Breast epithelium (tissue), 4 donors: ENCODE measurements at places on chromosomes 13 and 19. TPM values are rescaled to one million over a fixed set of nuclear protein-coding genes. Genes with fewer than 3 reads are reported as not detected.

The CALR3 gene
- not detected for total RNA-seq

The CACNG6 gene
- total RNA-seq: not detected

The FXYD5 gene
- total RNA-seq: 56.2 TPM

The ZNF792 gene
- total RNA-seq: 11.6 TPM

DNA sequence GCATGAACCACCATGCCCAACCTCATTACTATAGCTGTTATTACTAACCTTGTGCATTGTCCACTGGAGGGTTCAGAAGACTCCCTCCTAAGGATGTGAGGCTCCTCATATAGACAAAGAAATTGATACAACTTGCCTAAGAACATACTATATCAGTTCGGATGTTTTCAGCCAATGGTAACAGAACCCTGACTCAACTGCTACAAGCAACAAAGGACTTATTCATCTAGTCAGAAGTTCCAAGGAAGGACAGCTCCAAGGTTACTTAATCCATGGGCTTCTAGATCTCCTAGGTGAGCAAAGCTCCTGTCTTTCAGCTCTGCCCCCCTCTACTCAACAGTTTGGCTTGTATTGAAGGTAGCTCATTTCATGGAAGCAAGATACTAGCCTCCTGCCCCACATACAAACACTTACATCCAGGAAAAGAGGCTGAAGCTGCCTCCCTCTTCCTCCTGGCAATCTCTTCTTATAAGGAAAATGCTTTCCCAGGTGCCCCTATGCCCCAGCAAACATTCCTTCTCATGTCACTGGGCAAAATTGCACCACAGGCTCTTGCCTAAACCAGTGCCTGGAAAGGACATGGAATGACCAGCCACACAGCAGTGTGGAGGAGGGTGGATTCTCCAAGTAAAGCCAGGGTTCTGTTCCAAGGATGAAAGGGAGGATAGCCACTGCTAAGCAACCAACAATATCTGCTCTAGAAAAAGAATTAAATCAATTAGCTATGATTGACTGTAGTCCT lies 497.8 kb downstream of the FOXO1 start:
- no peak overlapping the region for H3K27ac ChIP-seq
- no peaks in the 10 kb centered on the region for H3K27me3 ChIP-seq
- no peak for DNase-seq
- no peaks in the 10 kb centered on the region for H3K4me1 ChIP-seq

DNA sequence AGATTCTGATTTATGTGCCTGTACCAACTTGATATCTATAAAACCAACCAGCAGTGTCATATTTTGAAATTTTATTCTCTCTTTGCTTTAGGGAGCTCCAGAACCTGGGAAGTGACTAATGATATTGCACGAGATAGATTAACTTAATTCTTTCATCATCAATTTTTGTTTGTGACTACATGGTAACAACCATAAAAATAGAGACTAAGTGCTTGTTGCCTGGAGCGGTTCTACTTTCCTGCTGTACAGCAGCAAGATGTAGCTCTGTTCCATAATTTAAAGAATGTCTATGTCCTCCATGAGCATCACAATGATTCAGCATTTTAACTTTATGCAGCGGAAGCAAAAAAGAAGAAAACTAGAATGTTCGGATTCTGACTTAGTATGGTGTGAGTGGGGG lies 275.6 kb downstream of the KLF5 start:
- H3K27ac ChIP-seq: no peak overlapping the region
- no peak overlapping the region for H3K4me3 ChIP-seq
- DNase-seq: no peak
- H3K4me1 ChIP-seq: no peaks in the 10 kb centered on the region
- no peaks in the 10 kb centered on the region for H3K36me3 ChIP-seq

DNA sequence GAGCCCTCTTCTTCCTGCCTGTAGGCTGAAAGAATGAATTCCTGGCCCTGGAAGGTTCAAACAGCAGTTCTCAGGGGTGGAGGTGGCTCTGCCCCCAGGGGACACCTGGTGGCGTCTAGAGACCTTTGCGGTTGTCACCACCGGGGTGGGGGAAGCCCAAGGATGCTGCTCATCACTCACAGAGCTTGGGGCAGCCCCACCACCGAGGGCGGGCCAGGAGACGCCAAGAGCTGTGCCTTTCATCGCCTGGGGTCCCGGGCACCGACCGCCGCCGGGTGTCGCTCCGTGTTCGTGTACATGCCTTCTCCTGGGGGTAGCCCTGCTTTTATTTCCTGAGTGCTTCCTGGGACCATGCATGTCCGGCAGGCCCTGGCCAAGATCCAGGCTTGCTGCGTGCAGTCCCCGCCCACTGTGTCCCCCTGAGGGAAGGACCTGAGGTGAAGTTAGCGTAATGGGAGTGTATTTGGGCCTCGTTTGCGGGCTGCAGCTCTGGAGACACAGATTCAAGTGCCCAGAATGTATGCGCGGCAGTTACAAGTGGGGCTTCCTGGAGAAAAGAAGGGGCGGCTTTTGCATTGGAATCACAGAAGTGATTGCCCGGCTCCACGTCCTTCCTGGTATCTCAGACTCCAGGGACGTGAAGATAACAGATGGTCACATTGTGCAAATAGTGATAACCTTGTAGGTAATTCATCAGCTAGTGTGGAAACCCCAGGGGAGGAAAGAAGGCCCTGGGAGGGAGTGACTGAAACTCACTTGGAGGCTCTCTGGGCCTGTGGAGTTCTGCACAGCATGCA lies 7.8 kb downstream of the DOT1L start:
- H3K36me3 ChIP-seq: no peaks in the 10 kb centered on the region
- H3K4me3 ChIP-seq: no peak overlapping the region

DNA sequence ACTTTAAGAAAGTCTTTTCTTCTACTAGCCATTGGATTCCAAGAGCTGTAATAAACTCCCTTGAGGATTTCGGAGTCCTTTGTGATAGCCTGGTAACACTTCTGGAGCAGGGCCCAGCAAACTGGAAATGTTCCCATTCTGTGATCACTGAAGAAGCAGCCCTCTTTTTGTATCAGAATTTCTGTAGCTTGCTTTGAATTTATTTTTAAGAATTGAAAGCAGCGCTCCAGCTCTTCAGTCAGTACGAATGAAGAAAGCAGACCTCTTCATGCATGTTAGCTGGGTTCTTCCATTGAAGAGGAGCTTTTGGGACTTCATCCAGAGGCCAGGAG lies 141.5 kb downstream of the AKAP11 start:
- no peak overlapping the region for H3K4me3 ChIP-seq
- no peak for DNase-seq
- H3K4me1 ChIP-seq: no peaks in the 10 kb centered on the region
- H3K27me3 ChIP-seq: no peaks in the 10 kb centered on the region
- H3K36me3 ChIP-seq: no peaks in the 10 kb centered on the region
- H3K27ac ChIP-seq: no peak overlapping the region

DNA sequence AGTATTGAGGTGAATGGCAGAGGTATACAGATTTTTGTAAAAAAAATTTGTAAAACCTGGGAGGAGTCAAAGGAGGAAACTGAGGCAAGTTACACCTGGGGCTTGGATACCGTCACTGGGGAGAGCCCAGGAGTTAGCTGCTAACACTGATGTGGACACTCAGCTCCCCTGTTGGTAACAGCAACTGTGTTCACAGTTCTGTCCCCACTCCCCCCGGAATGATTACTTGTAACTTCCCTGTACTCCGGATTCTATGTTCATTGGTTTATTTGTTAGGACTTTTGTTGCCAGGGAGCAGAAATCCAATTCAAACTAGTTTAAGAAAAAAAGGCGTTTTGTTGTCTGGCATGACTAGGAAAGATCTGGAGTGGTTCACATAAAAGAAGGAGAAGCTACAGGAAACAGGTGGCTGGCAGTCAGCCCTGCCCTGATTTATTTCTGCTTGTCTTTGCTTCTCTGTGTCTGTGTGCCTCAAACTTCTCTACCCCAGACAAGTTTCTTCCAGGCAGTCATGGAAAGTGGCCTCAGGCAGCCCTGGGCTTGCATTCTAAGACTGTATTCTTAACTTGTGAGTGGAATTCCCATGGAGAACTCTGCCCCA lies 2.3 kb upstream of the GPR12 start:
- H3K4me1 ChIP-seq: peaks cover 8% of the 10 kb centered on the region
- H3K27ac ChIP-seq: no peak overlapping the region
- no peaks in the 10 kb centered on the region for H3K36me3 ChIP-seq
- no peaks in the 10 kb centered on the region for H3K27me3 ChIP-seq
- no peak for DNase-seq

GRCh38 chr13:95403349-95404140 lies 102.3 kb upstream of the ABCC4 start:
- no peaks in the 10 kb centered on the region for H3K36me3 ChIP-seq
- H3K27ac ChIP-seq: no peak overlapping the region
- H3K27me3 ChIP-seq: no peaks in the 10 kb centered on the region
- peak overlapping the region; percentile 31 for H3K4me3 ChIP-seq
- DNase-seq: no peak
- no peaks in the 10 kb centered on the region for H3K4me1 ChIP-seq

- no peak overlapping the region for H3K4me3 ChIP-seq
- peak overlapping the region; percentile 64 for H3K27ac ChIP-seq
- H3K27me3 ChIP-seq: no peaks in the 10 kb centered on the region
- H3K4me1 ChIP-seq: peaks cover 13% of the 10 kb centered on the region
- no peak for DNase-seq
Observed at GRCh38 chr19:4794971-4795370, 3.4 kb downstream of the FEM1A start.

DNA sequence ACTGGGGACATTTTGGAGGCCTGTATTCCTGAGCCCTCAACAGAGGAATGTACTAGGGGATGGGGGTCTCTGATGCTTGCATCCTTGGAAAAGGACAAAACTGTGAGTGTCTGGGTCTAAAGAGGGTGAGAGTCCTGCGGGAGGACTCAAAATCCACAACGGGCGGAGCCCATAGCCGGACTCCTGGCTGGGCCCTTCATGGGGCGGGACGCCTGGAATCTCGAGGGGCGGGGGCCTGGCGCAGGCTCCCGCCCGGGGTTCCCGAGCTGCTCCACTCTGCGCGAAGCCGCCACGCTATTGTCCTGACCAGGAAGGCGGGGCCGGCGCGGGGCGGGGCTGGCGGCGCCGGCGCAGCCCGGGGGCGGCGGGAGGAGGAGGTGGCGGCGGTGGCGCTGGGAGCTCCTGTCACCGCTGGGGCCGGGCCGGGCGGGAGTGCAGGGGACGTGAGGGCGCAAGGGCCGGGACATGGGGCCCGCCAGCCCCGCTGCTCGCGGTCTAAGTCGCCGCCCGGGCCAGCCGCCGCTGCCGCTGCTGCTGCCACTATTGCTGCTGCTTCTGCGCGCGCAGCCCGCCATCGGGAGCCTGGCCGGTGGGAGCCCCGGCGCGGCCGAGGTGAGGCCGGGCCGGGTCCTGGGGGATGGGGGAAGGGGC lies at the start of gene APLP1:
Gene APLP1 (plus strand): TSS at position 403 of the 651 bp plus-strand sequence. CDS start 63 bp downstream, at position 466.
- peaks cover 6% of the 10 kb centered on the region for H3K4me1 ChIP-seq
- H3K27ac ChIP-seq: no peak within 1 kb of the TSS
- H3K4me3 ChIP-seq: peak within 1 kb of the TSS; percentile 54
- DNase-seq: peak; percentile 57

GRCh38 chr19:54186351-54186750 lies 3.0 kb downstream of the MBOAT7 start:
- H3K36me3 ChIP-seq: no peaks in the 10 kb centered on the region
- H3K4me1 ChIP-seq: no peaks in the 10 kb centered on the region
- no peak overlapping the region for H3K4me3 ChIP-seq
- H3K27me3 ChIP-seq: no peaks in the 10 kb centered on the region
- no peak overlapping the region for H3K27ac ChIP-seq
- no peak for DNase-seq

DNA sequence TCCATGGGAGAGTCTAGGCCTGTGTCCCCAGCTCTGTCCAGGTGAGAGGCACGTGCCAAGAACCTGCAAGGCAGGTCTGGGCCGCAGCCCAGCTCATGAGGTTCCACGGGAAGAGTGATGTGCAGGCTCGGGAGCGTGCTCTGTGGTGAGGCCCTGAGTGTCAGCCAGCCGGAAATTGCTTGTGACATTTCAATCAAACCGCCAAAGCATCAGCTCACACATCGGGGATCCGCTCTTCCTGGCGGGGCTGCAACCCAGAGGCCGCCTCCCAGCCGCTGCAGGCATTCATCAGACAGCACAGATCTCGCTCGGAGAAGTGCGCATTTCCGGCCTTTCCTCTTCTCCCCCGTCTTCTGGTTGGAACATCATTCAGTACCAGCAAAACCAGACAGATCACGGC lies 109.3 kb downstream of the KDM4B start:
- no peak for DNase-seq
- no peaks in the 10 kb centered on the region for H3K36me3 ChIP-seq
- H3K27me3 ChIP-seq: no peaks in the 10 kb centered on the region
- H3K4me3 ChIP-seq: no peak overlapping the region
- H3K4me1 ChIP-seq: no peaks in the 10 kb centered on the region
- H3K27ac ChIP-seq: no peak overlapping the region

GRCh38 chr19:45667620-45668341 lies at the start of gene GIPR:
Gene GIPR (plus strand): TSS chr19:45668221. CDS start chr19:45669521, 1,300 bp downstream.
- H3K4me3 ChIP-seq: peak within 1 kb of the TSS; percentile 66
- H3K36me3 ChIP-seq: no peaks in the 10 kb centered on the region
- H3K27ac ChIP-seq: peak within 1 kb of the TSS; percentile 21
- DNase-seq: peak; percentile 38
- peaks cover 13% of the 10 kb centered on the region for H3K27me3 ChIP-seq

DNA sequence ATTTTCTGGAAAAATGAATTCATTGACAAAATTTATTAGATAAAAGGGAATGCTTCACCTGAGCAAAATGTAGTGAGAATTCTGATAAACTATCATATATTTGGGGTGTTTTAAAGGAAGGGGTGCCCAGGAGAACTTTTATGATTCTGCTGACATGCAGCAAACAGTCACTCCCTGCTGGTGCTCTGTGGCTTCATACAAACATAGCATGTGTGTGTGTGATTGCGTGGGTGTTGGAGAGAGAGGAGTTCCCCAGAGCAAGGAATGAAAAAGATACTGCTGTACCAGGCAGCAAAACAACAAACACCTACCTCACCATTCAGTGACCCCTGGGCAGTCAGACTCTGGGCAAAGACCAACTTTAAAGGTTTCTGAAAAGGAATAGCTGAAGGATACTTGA lies 546.7 kb downstream of the RFC3 start:
- DNase-seq: no peak
- H3K4me3 ChIP-seq: no peak overlapping the region
- H3K27me3 ChIP-seq: no peaks in the 10 kb centered on the region
- no peaks in the 10 kb centered on the region for H3K36me3 ChIP-seq

DNA sequence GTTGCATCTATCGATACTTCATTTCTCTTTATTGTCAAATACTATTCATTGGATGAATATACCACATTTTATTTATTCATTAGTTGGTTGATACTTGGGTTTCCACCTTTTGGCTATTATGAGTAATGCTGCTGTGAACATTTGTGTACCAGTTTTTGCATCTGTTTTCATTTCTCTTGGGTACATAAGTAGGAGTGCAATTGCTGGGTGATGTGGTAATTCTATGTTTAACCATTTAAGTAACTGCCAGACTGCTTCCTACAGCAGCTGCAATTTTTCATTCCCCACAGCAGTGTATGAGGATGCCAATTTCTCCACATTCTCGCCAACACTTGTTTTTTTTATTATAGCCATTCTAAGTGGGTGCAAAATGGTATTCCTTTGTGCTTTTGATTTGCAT lies 2.6 kb downstream of the KCNJ14 start:
- peaks cover 7% of the 10 kb centered on the region for H3K36me3 ChIP-seq
- no peak overlapping the region for H3K27ac ChIP-seq
- H3K4me1 ChIP-seq: no peaks in the 10 kb centered on the region
- H3K27me3 ChIP-seq: no peaks in the 10 kb centered on the region

- no peaks in the 10 kb centered on the region for H3K27me3 ChIP-seq
- H3K4me1 ChIP-seq: no peaks in the 10 kb centered on the region
- peak overlapping the region; percentile 68 for H3K27ac ChIP-seq
- H3K36me3 ChIP-seq: no peaks in the 10 kb centered on the region
- peak; percentile 53 for DNase-seq
Observed at GRCh38 chr13:45879666-45880065, 28.1 kb upstream of the SIAH3 start.

GRCh38 chr13:111506125-111506524 lies 185.7 kb downstream of the TEX29 start:
- H3K4me1 ChIP-seq: no peaks in the 10 kb centered on the region
- H3K36me3 ChIP-seq: no peaks in the 10 kb centered on the region
- no peak overlapping the region for H3K27ac ChIP-seq
- peak; percentile 28 for DNase-seq
- no peak overlapping the region for H3K4me3 ChIP-seq
